Left kidney (tissue), 8 donors: ENCODE measurements at places on chromosomes 11 and 22. TPM values are rescaled to one million over a fixed set of nuclear protein-coding genes. Genes with fewer than 3 reads are reported as not detected.

DNA sequence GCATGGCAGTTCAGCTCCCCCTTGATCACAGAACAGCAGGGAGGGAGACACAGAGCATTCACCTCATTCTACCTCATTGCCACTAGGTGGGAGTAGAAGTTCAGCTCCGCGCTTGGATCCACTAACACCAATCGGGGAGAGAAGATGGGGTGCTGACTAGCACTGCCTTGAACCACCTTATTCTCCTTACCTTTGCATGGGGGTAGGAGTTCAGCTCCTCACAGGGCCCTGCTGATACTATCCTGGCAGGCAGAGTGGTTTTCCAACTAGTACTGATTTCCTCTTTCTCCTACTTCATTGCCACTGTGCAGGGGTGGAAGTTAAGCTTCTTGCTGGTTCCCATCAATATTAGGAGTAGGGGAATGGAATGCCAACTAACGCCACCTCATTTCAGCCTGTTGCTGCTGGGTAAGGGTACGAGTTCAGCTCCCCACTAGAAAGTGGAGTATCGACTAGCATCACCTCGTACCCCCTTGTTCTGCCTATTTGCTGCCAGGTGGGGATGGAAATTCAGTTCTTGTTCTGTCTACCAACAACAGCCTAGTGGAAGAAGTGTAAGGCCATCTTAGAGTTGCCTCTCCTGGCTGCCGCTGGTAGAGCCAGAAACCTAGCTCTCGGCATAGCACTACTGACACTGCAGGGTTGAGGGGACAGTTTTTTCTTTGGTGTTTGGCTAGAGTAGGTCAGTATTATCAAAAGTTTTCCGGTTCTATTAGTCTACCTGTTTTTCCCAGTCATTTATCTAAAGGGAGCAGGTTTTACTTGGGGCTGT is 550.9 kb upstream of the CCDC90B start:
- peak; percentile 34 for DNase-seq

GRCh38 chr22:43060183-43060582 is 29.0 kb downstream of the TTLL1 start:
- DNase-seq, result no peak

Gene ACRV1
- 1.4 TPM for polyA plus RNA-seq

GRCh38 chr11:85867751-85868150 is 12.6 kb downstream of the CCDC83 start:
- no peak for DNase-seq

DNA sequence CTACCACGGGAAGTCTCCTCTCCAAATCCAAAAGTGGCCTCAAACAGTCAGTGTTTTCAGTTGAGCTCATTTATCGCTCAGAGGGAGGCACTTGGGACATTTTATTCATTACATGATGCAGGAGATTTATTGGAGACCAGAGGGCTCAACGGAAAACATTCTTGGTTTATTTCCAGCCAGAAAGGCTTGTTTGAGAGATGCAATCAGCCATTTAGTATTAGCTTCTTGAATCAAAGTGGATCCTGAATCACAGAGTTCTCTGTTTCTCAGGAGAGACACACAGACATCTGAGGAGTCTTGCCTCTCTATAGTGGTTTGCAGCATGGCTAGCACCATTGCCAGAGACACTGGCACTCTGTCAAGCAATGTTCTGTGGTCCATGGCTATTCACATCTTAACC is 31.5 kb downstream of the CD44 start:
- peak; percentile 55 for DNase-seq

Gene CST6
- not detected for polyA plus RNA-seq

- no peak for DNase-seq
Measured at GRCh38 chr11:5242208-5242607, 7.4 kb downstream of the HBG1 start.

DNA sequence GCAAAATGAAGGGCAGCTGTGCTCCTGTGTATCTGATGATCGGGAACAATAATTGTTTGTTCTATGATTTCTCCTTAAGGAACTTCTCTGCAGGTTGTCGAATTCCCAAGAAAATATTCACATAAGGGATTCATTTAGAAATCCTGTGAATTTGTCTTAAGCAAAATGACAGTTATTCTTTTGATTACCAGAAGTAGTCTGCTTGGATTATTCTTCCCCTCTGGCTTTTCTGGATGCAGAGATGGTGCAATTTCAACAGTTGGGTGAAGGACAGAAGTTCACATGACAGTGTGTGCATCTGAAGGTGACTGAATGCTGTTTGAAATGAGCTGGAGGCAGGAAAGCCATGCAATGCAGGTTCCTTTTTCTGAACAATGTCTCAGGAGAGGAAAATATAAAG is 137.2 kb upstream of the MTMR2 start:
- DNase-seq, result no peak

GRCh38 chr22:24510637-24511625 is 15.8 kb downstream of the UPB1 start:
- no peak for DNase-seq

Gene SPDYC
- not detected for polyA plus RNA-seq

DNA sequence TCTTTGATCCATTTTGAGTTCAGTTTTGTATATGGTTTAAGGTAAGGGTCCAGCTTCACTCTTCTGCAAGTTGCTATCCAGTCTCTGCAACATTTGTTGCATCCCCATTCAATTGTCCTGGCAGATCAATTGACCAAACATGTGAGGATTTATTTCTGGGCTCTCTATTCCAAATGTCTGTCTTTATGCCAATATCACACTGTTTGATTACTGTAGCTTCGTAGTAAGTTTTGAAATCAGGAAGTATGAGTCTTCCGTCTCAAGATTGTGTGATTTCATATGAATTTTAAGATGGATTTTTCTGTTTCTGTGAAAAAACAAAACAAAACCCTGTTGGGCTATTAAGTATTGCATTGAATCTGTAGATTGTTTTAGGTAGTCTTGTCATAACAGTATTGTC is 17.0 kb downstream of the APLP2 start:
- DNase-seq, result no peak

GRCh38 chr11:120511820-120512738 is 531 bp downstream of the GRIK4 start:
- no peak for DNase-seq

GRCh38 chr11:75858613-75859012 is 43.6 kb downstream of the UVRAG start:
- DNase-seq, result no peak

DNA sequence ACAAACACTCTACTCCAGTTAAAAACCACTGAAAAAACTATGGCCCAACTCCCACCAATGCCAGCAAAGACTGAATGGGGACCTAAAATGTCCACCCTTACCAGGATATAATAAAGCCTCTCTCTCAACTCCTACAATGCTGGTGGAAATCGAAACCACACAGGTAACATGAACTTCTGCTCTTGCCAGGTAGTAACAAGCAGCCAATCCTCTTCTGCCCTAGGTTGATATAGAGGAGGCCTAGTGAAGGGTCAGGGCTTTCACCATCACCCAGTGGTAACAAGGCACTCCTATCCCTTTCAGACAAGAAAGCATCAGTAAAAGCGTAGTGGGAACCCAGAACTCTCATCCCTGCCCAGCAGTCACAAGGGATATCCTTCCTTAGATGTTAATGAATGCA is 22.6 kb downstream of the DCUN1D5 start:
- no peak for DNase-seq

DNA sequence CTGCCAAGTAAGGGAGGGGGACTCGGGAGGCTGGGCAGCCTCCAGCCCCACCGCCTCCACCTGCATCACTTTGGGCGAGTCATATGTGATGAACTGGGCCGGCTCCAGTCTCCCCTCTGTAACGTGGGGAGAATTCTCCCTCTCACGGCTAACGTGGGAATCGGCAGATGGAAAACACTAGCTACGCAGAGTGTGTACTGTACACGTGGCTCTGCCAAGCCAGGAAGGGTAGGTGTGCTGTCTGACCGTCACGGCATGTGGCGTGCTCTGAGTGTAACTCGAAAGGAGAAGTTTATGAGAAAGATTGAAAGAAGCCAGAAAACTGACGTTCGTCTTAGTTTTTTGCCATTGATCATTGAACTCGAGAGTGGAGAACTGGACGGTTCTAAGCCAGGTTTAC is 13.7 kb downstream of the TRMU start:
- no peak for DNase-seq

Gene SHANK3
- polyA plus RNA-seq, result 13.6 TPM

- DNase-seq, result no peak
Measured at GRCh38 chr11:35246745-35247144, 107.8 kb downstream of the CD44 start.

DNA sequence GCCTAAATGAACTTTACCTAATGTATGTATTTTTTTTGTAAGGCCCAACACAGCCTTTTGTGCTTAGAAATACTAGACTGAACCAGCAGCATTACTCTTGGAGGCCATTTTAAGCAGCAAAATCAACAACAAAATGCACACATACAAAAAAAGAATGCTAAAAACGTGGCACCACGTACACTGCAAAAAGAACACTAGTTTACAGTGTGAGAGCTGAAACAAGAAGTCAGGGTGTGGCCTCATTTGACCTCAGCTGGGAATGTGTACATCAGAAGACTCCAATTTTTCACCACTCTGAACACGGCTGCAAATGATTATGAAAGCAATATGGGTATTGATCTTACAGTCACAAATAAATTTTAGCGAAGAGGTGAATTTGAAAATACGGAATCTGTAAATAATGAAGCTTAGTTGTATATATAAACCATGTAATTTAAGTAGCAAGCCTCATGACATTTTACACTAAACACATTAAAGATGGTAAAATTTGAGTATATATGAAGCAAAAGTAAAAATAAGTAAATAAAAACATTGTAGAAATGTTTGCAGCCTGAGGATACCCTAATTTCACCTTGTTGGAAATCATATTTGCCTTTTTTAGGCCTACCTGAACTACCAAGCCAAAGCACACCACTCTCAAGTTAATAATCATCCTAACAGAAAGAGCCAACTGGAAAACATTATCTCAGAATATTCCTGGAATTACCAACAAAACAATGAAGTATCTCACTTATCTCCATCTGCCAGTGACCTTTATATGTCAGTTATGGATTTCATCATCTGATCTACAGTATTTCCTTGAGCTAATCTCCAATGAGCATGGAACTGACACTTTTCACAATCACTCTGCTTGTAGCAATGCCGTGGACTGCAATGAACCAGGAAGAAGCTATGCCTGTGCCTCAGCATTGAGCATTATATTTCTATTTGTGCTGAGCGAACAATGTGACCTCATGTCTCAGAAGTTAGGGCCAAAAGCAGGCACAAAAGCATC is 319.5 kb upstream of the FAT3 start:
- DNase-seq, result no peak

GRCh38 chr11:116879800-116880625 is 42.6 kb upstream of the APOA1 start:
- peak; percentile 79 for DNase-seq

DNA sequence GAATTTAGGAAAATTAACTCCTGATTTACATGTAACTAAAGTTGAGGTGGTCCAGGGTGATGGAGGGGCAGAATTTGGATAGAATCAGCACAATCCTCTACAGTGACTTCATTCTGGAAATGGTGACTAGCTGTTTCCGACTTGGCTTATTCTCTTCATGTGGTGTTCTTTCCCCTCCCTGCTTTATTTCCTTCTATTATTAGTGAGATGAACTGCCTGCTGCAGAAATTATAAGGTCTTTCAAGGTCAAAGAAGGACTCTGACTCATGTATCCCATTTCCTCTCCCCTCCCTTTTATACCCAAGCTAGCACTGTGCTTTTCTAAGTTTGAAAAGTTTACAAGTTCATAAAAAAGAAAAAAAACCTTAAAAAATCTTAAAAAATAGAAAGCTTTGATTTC is 12.2 kb upstream of the MRPL17 start:
- no peak for DNase-seq

- no peak for DNase-seq
Measured at GRCh38 chr22:44112191-44112590, 68.5 kb upstream of the PARVG start.

Gene FUT4
- 5.8 TPM for polyA plus RNA-seq

Gene NLRP14
- polyA plus RNA-seq, result 0.83 TPM

DNA sequence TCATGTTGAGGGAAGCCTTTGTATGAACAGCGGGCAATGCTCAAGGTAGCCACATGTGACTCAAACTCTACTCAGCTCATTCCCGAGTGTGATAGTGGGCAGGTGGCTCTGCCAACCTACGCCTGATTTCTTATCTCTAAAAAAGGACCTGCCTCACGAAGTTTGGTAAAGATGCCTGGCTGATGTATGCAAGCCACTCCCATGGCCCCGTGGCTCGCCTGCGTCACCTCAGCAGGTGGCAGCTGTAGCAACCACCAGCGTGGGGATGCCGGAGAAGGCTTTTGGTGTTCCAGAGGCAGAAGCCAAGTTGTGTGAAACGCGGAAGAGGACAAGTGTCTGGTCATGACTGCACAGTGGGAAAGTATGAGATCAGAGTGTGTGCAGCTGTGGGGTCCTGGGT is 5.4 kb downstream of the FADS2 start:
- no peak for DNase-seq

- DNase-seq, result no peak
Measured at GRCh38 chr11:88709567-88709966, 356.2 kb downstream of the GRM5 start.

- no peak for DNase-seq
Measured at GRCh38 chr11:9145283-9145682, 53.9 kb upstream of the SCUBE2 start.

DNA sequence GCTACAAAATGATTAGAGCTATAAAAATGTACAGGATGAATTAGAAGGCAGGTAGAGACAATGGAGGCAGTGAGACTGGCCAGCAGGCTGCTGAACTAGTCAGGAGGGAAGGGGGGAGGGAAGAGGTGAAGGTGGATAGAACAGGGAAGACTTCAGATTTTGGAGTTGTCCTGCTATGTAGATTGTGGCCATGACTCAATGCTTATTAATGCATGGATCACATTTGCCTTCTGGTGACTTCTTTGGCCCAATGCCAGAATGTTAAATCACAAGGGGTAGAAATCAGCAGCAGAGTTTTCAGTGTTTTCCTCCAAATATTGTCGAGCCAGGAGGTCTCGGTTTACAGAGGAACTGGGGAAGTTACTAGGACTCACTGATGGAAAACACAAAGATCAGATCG is 346.6 kb downstream of the AASDHPPT start:
- no peak for DNase-seq

Gene TRIM51
- not detected for polyA plus RNA-seq

GRCh38 chr11:3927129-3927796 is 71.8 kb downstream of the STIM1 start:
- DNase-seq, result no peak

- peak; percentile 71 for DNase-seq
Measured at GRCh38 chr11:10322830-10323792, 18.2 kb downstream of the ADM start.

Gene PTGDR2
- 0.17 TPM for polyA plus RNA-seq

GRCh38 chr11:80521592-80521991 is 1080.8 kb upstream of the TENM4 start:
- DNase-seq, result no peak

Gene USH1C
- 81.8 TPM for polyA plus RNA-seq

Gene VSTM5
- polyA plus RNA-seq, result 2.8 TPM

GRCh38 chr22:33519071-33519973 is 401.0 kb downstream of the LARGE1 start:
- peak; percentile 77 for DNase-seq

Gene MRGPRX3
- not detected for polyA plus RNA-seq

DNA sequence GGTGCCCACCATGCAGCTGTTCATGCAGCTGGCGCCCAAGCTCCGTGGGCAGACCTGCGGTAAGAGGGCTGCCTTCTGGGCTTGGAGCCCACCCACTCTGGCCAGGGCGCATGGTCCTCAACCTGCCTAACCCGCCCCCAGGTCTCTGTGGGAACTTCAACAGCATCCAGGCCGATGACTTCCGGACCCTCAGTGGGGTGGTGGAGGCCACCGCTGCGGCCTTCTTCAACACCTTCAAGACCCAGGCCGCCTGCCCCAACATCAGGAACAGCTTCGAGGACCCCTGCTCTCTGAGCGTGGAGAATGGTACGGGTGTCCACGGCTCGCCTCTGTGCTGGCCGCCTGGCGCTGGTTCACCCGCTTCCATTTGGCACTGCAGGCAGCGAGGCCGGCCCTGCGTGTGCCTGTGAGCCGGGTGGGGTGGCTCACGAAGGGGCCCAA is 11.0 kb downstream of the MUC5AC start:
- no peak for DNase-seq
